ENCODE measurements at places on chromosomes 1 and 21.

DNA sequence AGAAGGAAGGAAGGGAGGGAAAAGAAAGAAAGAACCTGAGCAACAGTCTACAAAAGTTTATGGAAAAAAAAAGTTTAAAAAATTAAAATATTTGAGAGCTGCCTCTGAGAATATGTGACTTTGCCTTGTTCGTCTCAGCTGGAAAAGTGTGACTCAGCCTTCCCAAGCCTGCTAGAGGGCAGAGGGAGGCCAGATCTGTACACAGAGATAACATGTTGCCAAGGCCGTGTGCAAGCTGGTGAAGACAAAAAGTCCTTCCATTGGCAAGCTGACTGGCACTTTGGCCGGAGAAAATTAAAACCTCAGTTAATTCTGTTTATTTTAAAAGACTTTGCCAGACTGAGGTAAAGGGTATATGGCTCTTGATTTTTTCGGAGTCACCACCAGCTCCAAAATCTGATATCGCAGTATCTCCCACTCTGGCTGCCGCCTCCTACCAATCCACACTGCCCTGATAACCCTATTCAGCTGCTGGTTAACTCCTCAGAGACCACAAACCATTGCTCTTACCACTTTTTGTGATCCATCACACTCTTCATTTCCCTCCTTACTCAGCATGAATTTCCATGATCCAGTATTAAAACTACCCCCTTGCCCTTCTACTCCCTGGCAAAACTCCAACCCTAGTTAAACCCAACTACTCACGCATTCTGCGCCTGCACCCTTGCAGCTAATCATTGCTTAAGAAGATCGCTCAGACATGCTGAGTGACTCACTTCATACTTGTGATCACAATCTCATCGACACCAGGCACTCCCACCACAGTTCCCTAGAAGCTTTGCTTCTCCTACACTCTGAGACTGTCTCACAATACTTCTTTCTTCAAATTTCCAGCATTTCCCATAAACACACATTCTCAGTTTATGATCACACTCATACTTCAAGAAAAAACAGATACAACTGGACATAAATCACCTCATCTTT lies 5.7 kb upstream of the PPP1R15B start:
- peak; percentile 98 for DNase-seq

GRCh38 chr1:54268762-54269297 lies 68.9 kb downstream of the MRPL37 start:
- DNase-seq = no peak

GRCh38 chr1:214386747-214387146 lies 105.8 kb downstream of the SMYD2 start:
- DNase-seq = peak; percentile 47

GRCh38 chr1:40770296-40771070 lies 13.1 kb upstream of the KCNQ4 start:
- DNase-seq = no peak

- no peak for DNase-seq
These were observed 364.7 kb upstream of the GREM2 start for GRCh38 chr1:240976685-240977084.

DNA sequence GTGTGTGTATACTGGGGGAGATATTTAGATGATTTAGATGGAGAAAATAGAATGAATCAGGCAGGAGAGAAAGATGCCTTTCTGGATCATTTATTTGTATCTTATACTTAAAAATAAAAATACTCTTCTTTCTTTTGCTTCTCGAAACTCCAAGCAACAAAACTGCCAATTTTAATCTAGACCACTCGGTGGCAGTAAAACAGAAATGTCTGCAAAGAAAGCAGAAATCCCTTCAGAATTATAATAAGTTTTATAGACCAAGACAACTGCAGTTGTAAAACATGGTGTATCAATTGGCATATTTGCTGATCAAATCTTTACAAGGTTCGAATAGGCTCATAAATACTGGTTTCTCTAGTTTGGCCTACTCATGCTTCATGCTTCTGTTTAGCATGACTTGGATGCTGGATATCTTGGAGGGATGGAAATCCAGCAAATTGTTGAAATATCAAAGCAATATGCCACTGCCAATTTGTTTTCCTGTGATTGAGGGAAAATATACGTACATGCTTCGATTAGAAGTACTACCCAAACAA lies 15.1 kb upstream of the C1orf87 start:
- no peak for DNase-seq

GRCh38 chr1:179867493-179868330 lies 9.9 kb downstream of the TOR1AIP2 start:
- DNase-seq = peak; percentile 30

Measured in bronchial epithelial cell (primary cell).